ENCODE measurements at places on chromosomes 11 and 22.

DNA sequence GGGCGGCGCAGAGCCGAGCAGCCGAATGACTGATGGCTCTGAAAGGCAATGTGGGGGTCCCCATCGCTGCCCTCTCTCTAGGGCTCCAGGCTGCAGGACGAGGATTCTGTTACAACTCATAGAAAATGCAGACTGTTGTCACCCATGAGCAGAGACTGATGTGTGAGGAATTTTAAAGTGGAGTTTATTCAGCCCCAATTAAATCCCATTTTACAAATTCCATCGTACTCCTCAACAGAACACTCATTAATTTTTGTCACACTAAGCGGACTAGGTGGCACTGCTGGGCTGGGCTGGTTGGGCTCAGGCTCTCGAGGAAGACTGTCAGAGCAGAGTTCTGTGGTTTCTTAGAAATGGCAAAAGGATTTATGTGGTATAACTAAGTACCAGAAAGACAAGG lies 102.6 kb upstream of the SPON1 start:
- no peak for DNase-seq

- no peak for DNase-seq
Measured at GRCh38 chr11:119635041-119635740, 93.8 kb downstream of the NECTIN1 start.

DNA sequence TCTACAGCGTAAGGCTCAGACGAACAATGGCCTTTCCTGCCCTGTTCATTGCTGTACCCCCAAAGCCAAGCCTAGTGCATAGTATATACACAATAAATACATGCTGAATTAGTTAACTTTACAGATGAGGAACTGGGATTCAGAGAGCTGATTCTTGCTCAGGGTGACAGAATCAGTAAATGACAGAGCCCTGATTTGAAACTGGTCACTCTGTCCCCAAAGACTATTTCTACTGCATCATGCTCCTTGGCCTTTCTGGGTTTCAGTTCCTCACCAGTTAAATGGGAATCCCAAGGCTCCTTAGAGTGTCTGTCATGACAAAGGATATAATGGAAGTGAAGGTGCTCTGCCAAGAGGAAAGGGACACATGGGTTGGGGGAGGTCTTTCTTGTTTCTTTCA lies 50.5 kb upstream of the TSKU start:
- no peak for DNase-seq

- DNase-seq, result no peak
Measured at GRCh38 chr11:123995119-123995518, at the start of gene OR10G6. Gene OR10G6 (minus strand): TSS chr11:123995161. CDS start chr11:123995161, 0 bp downstream.

GRCh38 chr22:25183949-25184619 lies 15.6 kb upstream of the CRYBB3 start:
- DNase-seq, result no peak

Measured in dorsolateral prefrontal cortex (tissue), 122 donors.